Hippocampal formation (tissue), 2 donors: ENCODE measurements at places on chromosomes 3 and 15.
A peak's percentile ranks its signal among the peaks of the same experiment; 100 is the strongest.

DNA sequence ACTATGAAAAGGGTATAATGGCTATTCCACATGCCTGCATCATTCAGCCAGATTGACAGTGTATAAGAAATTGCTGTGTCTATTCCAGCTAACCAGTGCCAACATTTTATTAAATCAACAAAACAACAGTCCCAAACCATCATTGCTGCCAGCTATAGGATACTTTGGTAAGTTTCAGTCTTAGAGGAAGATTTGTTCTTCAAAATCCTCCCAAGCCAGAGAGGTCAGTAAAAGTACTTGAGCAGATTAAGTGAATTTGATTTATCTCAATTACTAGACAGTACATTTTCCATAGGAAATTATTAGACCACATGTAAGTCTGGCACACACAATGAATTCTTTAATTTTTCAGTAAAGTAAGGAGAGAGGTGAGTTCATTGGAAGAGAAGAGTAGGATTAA, 50.7 kb downstream of the TFG start:
- no peak for DNase-seq

GRCh38 chr15:74855857-74856256, 12.9 kb upstream of the ULK3 start:
- no peak for DNase-seq

- DNase-seq, result no peak
Observed at GRCh38 chr15:27714675-27715074, 384.4 kb downstream of the OCA2 start.

GRCh38 chr3:98930413-98930812, 28.9 kb upstream of the DCBLD2 start:
- no peak for DNase-seq

GRCh38 chr3:138125548-138126221, 6.5 kb downstream of the A4GNT start:
- DNase-seq, result no peak

- DNase-seq, result no peak
Observed at GRCh38 chr3:12154151-12154550, 4.6 kb downstream of the TIMP4 start.

DNA sequence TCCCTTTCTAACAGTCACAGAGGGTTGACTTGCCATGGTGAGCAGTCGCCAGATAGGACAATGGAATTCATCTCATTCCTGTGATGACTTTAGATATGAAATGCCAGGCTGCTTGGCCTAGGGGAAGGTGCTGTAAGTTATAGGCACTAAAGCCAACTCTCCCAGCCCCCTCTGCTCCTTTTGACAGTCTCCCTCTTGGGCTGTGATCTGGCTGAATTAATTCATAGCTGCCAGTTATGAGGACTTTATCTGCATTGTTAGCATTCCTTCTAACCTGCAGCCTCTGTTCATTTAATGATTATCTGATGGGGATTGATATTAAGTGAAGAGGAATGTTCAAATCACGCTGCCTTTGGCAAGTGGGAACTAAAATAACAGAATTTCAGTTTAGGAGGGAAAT, 427.1 kb upstream of the RASGRP1 start:
- DNase-seq, result no peak

- no peak for DNase-seq
Observed at GRCh38 chr15:26841514-26841913, 25.3 kb upstream of the GABRA5 start.

GRCh38 chr3:177603148-177603603, 405.9 kb upstream of the TBL1XR1 start:
- DNase-seq, result no peak

GRCh38 chr3:150582620-150583019, 20.5 kb upstream of the SELENOT start:
- no peak for DNase-seq

GRCh38 chr3:133851266-133851906, 44.3 kb downstream of the RAB6B start:
- no peak for DNase-seq

DNA sequence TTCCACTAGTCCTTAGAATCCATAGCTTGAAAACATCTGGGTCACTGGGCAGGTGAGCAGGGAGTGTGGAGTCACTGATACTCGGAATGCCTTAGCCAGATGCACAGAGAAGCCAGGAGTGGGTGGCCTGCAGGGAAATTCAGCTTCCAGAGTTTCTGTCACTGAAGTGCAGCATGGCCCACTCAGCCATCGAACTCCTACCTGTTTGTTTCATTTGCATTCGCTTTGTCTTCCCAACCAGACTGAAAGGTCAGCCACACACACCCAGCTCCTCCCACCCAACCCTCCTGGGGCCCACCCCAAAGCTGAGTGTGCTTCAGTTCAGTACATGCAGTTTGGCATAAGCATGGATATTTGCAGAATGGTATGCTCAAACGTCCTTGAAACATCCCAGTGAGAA, 124.5 kb upstream of the ATP10A start:
- DNase-seq, result no peak

DNA sequence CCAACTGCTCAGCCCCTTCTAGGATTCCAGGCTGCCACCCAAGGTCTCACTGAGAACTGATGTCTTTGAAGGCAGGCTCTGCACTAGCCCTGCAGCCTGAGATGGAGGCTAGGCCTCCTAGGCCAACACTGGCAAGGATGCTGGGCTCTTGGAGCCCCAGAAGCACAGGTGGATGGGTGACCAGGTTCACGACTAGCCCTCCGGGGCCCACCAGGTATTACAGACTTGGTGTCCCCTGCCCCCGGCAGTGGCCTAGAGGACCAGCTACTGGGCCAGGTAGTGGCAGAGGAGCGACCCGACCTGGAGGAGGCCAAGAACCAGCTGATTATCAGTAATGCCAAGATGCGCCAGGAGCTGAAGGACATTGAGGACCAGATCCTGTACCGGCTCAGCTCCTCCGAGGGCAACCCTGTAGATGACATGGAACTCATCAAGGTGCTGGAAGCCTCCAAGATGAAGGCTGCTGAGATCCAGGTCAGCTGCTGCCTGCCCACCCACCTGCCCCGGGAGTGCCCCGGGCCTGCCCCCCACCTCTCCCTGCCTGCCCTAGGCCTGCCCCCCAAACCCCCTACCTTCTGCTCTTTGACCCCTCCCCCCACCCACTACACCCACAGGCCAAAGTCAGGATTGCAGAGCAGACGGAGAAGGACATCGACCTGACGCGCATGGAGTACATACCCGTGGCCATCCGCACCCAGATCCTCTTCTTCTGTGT, 52.5 kb downstream of the SEMA3G start:
- no peak for DNase-seq

DNA sequence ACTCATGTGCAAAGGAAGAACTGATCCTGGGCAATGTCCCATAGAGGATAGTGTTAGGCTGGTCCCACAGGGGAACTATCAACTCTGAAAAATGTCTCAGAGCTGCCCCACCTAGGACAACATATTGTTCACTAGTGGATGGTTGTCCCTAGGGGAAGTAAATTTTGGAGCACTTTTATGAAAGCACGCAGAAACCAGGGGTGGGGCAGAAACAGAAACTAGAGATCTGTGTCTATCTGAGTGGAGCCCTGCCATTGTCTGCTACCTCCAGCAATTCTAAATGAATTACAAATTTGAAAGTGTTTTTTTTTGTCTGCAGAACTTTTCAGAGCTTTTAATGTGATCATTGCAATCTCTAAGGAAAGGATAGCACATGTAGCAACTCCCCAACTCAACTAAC, 357.1 kb upstream of the PROK2 start:
- no peak for DNase-seq

DNA sequence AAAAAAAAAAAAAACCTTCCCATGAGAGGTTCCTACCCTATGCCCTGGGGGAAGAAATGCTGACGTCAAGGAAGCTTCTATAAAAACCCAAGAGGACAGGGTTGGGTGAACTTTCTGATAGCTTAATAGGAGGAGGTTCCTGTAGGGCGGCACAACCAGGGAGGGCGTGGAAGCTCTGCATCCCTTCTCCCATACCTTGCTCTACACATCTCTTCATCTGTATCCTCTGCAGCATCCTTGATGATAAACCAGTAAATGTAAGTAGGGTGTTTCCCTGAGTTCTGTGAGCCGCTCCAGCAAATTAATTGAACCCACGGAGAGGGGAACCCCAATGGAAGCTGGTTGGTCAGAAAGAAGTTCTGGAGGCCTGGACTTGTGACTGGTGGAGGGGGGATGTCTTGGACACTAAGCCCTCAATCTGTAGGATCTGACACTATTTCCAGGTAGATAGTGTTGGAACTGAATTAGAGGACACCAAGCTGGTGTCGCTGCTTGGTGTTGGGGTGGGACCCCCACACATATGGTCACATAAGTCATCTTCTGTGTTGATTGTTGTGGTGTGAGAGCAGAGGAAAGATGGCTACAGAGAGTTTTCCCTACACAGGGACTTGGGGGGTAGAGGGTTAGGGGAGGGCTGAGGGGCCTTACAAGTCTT, 91.5 kb downstream of the ST6GAL1 start:
- no peak for DNase-seq

- DNase-seq, result no peak
Observed at GRCh38 chr3:9793161-9793781, 389 bp downstream of the ARPC4 start.

DNA sequence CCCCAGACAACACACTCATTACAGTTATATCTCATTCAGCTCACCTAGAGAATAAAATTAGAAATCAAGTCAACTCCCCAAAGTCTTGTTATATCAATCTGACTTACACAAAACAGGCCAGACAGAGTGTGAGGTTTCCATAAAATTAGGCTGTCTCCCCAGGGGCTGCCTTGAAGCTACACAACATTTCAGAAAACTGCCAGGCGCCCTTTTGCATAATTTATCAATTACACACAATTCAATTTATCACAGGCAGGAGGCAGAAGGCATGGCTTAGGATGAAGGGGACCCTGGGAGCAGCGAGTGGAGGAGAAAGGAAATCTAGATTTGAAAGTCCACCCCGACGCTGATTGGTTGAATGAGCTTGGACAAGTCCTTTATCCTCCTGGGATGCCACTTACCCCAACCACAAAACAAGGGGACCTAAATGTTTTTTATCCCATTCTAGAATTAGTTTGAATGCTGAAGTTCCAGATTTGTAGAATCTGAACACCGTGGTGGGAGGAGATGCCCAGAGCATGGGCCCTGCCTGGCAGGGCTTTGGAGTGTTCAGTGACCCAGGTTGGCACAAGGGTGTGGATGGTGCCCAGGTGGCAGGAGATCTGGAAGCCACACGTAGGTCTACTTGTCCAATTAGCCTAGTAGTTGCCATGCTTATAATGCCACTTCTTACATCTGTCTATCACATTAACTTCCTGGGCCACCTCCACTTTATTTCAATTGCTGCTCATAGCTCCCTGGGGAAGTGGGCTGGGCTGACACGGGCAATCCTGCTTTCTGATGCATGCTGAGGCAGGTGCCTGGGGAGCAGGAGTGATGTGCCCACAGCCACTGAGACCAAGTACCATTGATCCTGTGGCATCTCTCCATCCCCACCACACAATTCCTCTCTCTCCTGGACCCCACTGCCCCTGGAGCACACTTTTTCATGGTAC, 119.8 kb upstream of the TLE3 start:
- DNase-seq, result no peak

- no peak for DNase-seq
Observed at GRCh38 chr3:140377644-140378043, 300.2 kb upstream of the TRIM42 start.

GRCh38 chr15:81642451-81642990, 268.5 kb upstream of the TMC3 start:
- no peak for DNase-seq

DNA sequence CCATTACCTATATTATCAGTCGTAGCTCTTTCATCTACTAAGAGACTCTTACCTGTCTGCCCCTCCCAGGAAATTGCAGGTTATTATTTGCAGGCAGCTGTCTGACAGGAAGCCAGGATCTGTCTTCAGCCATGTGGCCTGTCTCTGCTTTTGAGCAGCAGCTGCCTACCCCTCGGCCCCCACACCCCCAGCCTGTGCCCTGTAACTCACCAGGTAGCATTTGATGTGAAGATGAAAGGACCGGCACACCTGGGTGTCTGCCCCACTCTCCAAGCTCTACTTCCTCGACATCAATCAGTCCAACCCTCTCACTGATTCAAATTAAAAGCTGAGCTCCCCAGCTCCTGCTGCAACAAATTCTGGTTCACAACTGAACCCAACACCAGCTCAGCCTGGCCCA, 197.2 kb upstream of the CTNNB1 start:
- no peak for DNase-seq

DNA sequence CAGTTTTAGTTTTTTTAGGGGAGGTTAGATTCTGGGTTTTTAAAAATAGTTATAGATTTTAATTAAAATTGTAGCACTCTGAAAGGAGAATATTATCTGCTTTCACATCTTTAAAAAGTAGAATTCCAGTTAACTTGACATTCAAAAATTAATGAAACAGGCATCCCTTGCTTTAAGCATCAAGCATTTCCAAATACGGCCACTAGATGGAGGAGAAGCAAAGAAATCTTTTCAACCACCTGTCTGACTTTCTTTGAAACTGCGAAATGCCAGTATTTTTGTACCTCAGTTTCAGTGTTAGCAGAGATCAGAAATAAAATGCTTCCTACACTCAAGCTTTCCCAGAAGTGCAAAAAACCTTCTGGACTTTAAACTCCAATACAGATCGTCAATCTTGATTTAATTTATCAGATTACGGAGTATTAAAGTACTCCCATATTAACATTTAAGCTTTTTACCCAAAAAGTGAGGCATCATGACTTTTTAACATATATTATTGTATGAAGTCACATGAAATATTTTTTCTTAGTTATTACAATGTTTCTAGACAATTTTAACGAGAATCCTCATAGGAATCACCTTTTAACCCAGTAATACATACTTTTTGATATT, 153.3 kb downstream of the P3H2 start:
- peak; percentile 61 for DNase-seq

DNA sequence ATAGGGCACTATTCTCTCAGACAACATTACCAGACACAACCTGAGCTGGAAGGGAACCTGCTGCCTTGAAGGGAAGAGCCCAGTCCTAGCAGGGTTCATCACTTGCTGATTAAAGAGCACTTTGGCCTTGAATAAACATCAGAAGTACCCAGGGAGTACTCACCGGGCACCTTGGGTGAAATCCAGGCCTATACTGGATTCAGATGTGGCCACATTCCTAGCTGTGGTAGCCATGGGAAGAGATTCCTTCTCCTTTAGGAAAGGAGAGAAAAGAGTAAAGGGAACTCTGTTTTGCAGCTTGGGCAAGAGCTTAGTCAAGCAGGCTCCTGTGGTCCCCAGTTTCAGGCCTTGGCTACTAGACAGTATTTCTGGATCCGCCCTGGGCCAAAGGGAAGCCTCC, 195.0 kb downstream of the SPATA16 start:
- DNase-seq, result no peak

- DNase-seq, result no peak
Observed at GRCh38 chr15:90035095-90035839, 34.1 kb downstream of the ZNF710 start.

DNA sequence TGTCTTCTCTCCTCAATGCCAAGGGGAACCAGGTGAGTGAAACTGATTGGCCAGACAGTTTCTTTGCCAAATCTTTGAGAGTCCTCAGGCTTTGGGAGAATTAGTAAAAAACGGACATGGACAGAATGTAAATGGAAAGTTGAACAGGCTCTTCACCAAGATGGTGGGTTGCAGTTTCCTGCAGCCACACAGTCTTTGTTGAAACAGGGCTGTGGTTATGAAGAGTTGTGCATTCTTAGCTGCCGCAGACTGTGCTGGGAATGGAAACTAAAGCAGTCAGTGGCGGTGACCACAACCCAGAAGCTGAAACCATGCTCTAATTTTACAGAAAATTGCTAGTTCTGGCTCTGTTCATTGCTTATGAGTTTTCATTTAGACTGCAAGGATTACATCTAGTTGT, 42.1 kb upstream of the TASOR start:
- no peak for DNase-seq

- DNase-seq, result no peak
Observed at GRCh38 chr15:100900136-100900794, 18.9 kb upstream of the LRRK1 start.

GRCh38 chr3:112848196-112848595, 1.5 kb upstream of the CD200R1L start:
- no peak for DNase-seq
